ENCODE measurements at places on chromosomes 11 and 22.

GRCh38 chr22:44224166-44224565 is 43.4 kb downstream of the PARVG start:
- no peak for DNase-seq

- no peak for DNase-seq
Measured at GRCh38 chr22:34761111-34761510, 304.8 kb upstream of the ISX start.

- DNase-seq, result no peak
Measured at GRCh38 chr11:85089654-85090053, 537.5 kb downstream of the DLG2 start.

- DNase-seq, result no peak
Measured at GRCh38 chr11:62545437-62546243, 966 bp downstream of the AHNAK start.

- DNase-seq, result no peak
Measured at GRCh38 chr11:83063073-83063754, 8.5 kb downstream of the RAB30 start.

DNA sequence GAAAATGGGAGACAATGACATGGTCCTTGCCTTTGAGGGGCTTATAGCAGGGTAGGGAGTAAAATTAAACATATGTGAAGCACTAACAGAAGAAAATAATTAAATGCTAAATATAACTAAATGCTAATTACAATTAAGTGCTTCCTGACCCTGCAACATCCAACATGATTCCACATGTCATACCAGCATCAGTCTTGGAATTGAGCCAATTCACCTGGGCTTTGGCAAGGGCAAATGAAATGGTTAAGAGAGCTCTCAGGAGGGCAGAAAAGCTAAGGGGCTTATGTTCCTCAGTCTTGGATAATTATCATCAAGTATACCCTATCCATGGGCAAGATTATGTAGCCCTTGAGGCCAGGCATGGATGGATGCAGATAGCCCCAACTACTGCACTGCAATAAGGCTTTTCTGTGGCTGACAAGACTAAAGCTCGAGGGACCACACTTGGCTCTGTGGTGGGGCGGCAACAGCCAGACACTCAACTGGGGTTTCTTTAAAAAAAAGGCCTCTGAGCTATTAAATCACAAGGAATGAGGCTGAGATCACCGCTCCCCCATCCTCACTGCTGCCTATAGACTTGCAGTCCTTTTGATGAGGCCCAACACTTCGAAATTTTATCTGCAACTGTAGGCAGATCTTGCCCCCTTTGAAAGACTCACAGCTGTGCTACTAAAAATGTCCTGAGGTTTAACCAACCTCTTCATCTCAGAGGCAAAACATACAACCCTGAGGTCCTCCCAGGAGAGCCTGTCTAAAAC is 39.0 kb downstream of the IL18BP start:
- DNase-seq, result no peak

- DNase-seq, result no peak
Measured at GRCh38 chr11:10638316-10638925, 55.1 kb downstream of the IRAG1 start.

- DNase-seq, result no peak
Measured at GRCh38 chr11:95711945-95712221, 77.7 kb downstream of the FAM76B start.

- no peak for DNase-seq
Measured at GRCh38 chr22:17761138-17761488, 13.2 kb downstream of the BID start.

- DNase-seq, result no peak
Measured at GRCh38 chr22:34055525-34056200, 135.4 kb upstream of the LARGE1 start.

- no peak for DNase-seq
Measured at GRCh38 chr22:36879775-36880174, 19.0 kb downstream of the NCF4 start.

DNA sequence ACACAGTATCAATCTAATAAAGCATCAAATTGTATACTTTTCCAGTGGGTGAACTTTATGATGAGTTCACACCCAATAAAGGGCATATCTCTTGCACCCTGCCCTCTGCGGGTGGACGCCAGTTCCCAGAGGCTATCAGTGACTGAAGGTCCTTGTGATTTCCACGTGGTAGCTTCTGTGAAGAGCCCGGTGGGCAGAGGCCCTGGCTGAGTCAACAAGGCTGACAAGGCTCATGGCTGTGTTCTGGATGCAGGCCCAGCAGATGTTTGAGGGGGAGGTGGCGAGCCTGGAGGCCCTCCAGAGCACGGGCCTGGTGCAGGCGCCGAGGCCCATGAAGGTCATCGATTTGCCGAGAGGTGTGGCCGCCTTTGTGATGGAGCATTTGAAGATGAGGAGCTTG is 71.4 kb downstream of the PIWIL3 start:
- DNase-seq, result no peak

- DNase-seq, result no peak
Measured at GRCh38 chr22:49763138-49763537, 64.5 kb downstream of the BRD1 start.

DNA sequence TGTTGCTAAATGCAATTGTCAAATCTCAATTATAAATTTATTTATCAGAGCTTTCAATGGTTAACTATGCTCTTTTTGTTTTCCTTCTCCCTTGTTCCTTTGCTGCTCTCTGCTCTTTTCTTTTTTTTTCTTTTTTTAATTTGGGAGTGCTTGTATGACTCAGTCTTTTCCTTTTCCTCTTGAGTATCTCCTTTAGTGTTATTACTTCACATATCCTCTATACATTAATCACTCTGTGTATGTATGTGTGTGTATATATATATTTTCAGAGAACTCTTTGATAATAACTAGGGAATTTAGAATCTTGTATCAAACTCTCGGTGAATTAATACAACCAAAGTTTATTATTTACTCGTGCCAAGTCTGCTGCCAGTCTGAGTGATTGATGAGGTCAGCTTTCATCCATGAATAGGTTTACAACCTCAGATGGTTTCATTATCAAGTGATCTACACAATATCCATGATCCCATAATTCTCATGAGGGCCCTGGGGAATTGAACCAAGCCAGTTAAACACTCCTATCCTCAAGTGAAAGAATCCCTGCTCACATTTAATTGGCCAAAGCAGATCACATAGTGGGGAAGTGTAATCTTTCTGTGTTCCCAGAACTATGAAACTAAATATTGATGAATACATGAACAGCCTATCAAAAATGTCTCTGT is 743.4 kb upstream of the CNTN5 start:
- DNase-seq, result no peak

DNA sequence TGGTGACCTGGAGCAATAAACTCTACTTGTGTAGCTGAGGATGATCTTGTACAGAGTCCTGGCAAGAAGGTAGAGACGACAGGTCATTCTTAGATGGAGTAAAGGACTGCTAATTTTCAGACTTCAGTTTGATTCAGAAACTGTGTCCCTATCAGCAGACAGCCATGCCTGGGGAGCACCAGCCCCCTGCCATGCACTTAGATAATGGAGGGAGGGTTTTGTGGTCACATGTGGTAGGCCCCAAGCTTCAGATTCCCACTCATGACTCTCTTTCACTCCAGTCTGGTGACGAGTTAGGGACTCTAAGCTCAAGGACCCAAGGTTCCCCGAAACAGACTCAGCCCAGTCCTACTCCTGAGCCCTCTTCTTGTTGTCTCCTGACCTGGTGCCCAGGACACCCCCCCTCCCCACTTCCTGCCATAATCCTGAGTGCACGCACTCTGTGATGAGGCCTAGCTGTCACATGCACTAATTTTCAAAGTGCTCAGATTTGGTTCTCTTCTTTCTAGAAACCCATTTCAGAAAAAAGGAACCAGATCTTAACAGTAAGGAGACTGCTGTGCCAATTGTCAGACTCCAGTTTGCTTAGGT is 10.2 kb upstream of the AMPD3 start:
- no peak for DNase-seq

DNA sequence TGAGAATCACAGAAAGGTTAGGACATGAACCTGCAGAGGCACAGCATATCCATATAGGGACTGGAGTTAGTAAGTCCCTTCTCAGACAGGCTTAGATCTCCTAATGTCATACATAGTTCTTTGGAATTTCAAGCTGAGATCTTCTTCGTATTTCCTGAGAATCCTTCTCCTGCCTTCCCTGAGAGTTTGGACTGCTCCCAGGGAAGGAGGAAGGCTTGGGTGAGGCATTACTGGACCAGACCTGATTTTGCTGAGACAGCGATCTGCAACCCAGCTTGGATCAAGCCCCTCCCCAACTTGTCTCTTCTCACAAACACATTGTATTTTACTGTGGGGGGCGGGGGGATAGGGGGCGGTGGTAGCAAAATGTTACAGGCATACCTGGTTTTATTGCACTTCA is 108.5 kb downstream of the TSPAN18 start:
- DNase-seq, result no peak

DNA sequence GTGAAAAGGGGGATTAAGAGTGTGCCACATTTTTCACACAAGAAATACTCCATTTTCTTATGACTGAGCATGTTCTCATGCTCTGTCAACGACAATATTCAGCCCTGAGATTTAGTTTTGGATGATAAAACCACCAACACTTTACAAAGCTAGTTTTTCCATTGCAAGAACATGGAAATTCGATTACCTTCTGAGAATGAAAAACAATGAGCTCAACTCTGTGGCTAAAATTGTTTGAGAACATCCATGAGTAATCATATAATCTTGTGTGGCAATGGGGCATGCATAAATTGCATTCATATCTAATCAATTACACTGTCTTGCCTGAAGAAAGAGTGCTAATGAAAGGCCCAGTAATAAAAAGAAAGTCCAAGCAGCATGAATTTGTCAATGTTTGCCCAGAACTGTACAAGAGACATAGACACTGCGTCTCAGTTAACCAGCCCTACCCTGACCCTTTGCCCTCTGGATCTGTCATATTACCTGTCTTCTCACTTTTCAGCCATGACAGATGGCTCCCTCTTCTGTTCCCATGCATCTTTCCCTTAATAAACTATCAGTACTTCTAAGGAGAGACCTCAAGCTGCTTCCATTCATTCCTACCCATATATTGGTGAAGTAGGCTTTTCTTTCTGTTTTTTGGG is 253.4 kb downstream of the FAM76B start:
- DNase-seq, result no peak

GRCh38 chr22:44611880-44612496 is 90.0 kb upstream of the PRR5 start:
- DNase-seq, result no peak

DNA sequence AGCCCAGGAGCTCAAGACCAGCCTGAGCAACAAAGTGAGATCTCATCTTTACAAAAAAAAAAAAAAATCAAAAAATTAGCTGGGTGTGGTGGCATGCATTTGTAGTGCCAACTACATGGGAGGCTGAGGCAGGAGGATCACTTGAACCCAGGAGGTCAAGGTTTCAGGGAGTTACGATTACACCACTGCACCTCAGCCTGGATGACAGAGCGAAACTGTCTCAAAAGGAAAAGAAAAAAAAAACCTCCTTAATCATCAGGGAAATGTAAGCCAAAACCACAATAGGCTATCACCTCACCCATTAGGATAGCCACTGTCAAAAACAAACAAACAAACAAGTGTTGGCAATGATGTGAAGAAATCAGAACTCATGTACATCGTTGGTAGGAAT is 13.4 kb downstream of the DGCR2 start:
- no peak for DNase-seq

DNA sequence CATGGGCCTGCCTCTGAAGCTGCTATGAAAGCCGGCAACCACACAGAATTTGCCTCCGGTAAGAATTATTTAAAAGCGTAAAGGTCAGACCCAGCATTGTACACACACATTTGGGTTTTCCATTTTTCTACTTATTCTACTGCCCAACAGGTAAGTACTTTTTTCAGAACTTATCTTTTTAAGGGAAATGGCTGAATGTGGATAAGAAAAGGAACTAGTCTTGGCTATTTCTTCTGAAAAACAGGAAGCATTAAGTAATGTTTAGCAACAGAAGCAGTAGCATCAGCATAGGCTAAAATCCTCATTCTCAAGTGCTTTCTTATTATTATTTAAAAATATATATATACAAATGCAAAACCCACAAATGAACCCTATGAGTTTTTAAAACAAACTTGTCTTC is 103.1 kb downstream of the MPPED2 start:
- no peak for DNase-seq

DNA sequence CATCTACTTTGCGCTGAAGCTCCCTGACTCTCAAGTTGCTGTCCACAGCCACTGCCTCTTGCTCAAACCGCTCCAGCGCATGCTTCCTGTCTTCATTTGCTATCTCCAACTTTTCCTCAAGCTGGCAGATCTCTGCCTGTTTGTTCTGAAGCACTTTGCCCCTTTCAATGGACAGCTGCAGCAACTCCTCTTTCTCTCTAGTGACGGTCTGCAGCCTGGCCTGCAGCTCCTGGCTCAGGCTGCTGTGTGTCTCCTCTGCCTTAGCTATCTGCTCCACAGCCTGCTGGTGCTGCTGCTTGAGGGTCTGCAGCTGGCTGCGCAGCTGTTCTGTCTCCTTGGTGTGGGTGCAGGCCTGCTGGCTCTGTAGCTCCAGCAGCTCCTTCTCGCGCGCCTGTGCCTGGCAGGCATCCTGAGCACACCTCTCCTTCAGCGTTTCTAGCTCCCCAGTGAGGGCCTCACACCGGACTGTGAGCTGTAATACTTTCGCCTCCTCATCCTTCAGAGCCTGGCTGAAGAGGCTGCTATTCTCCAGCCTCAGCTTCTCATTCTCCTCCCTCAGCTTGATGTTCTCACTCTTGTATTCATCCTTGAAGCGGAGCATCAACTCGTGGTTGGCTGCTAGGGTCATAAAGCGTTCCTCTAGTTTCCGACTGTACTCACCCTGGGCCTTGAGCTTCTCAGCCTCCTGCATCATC is 723 bp downstream of the CCDC89 start:
- DNase-seq, result no peak

DNA sequence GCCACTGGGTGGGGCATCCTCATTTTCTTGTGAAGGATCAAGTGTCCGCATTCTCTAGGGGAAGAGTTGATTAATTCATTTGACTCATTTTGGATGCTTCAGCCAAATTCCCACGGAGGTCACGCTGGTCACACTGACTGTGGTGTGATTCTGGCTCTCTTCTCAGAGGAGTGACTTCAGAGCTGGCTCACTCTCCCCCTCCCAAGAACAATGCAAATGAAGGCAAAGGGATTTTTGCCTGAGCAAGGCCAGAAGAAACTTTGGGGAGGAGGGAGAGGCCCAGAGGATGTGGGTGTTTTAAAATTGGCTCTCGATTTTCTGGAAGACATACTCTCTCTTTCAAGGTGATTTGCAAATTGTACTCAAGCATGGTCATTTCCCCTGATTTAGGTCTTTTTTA is 51.1 kb upstream of the LMO2 start:
- no peak for DNase-seq

Measured in activated naive CD4-positive, alpha-beta T cell (primary cell).